Effector CD4-positive, alpha-beta T cell (primary cell): ENCODE measurements at places on chromosomes 1 and 21.

- DNase-seq = no peak
Observed at GRCh38 chr1:84480650-84481049, 1.6 kb downstream of the RPF1 start.

GRCh38 chr1:20371411-20371810, 80.7 kb downstream of the VWA5B1 start:
- DNase-seq = no peak

GRCh38 chr1:103523346-103523745, 2.2 kb upstream of the RNPC3 start:
- no peak for DNase-seq

GRCh38 chr1:183484254-183484653, 12.0 kb downstream of the SMG7 start:
- no peak for DNase-seq

GRCh38 chr1:245294020-245294419, 139.2 kb downstream of the KIF26B start:
- no peak for DNase-seq
